ENCODE measurements at places on chromosomes 3 and 15.
A peak's percentile ranks its signal among the peaks of the same experiment; 100 is the strongest.

- DNase-seq = no peak
Measured at GRCh38 chr15:67999320-68000100, 54.6 kb upstream of the PIAS1 start.

DNA sequence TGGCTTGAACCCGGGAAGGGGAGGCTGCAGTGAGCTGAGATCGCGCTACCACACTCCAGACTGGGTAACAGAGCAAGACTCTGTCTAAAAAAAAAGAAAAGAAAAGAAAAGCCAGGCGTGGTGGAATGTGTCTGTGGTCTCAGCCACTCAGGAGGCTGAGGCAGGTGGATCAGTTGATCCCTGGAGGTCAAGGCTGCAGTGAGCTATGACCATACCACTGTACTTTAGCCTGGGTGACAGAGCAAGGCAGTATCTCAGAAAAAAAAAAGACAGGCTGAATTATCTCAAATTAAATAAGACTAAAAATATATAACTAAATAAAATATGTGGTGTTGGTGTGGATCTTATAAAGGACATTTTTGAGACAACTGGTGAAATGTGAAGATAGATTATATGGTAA lies 20.6 kb downstream of the SMARCC1 start:
- no peak for DNase-seq

- DNase-seq = no peak
Measured at GRCh38 chr3:127731546-127732289, 59.0 kb downstream of the ABTB1 start.

GRCh38 chr15:48964898-48965297 lies 1.2 kb upstream of the SHC4 start:
- no peak for DNase-seq

GRCh38 chr15:69664572-69665571 lies 212.3 kb downstream of the RPLP1 start:
- peak; percentile 14 for DNase-seq

Measured in RWPE2 (cell line).